ENCODE measurements at places on chromosomes 2 and 18. TPM values are rescaled to one million over a fixed set of nuclear protein-coding genes. Genes with fewer than 3 reads are reported as not detected.

GRCh38 chr18:59778434-59778833 is 81.2 kb upstream of the CCBE1 start:
- DNase-seq, result no peak

The VWA3B gene
- total RNA-seq, result not detected

DNA sequence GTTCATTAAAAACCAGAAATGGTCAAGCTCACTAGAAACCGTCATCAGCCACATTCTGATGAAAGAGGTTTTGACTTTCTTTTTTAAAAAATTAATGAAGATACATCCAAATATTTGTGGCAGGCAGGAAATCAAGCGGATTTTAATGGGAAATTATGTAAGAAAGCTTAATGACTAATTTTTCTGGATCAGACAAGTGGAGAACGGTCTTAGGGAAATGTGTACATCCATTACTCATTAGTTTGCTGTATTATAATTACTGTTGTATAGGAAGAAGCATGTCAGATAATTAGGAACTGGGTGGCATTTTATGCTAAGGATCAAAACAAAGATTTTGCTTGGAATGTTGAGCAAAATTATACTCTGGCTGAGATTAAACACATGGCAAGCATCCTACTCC is 39.4 kb downstream of the AGAP1 start:
- no peak for DNase-seq

The ZSWIM2 gene
- total RNA-seq, result not detected

- no peak for DNase-seq
These were observed 3.8 kb downstream of the EVX2 start for GRCh38 chr2:176079831-176080539.

- no peak for DNase-seq
These were observed 662.6 kb upstream of the FAM98A start for GRCh38 chr2:34261701-34262100.

GRCh38 chr2:127216095-127216494 is 4.0 kb downstream of the CYP27C1 start:
- no peak for DNase-seq

DNA sequence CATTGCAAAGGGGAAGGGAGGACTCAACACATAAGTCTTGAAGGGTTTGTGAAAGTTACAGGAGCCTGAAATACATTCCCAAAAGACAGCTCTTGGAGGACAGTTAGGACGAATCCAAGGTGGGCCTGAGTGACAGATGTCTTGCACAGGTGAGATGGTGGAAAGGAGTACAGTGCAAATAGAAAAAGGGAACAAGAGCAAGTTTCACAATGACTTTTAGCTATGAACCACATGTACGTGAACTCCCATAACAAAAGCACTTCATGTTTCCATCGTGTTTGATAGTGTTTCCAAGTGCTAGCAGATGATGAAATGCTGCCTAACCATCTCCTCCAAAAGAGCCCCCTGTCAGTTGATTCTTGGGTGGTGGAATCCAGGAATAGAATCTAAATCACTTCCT is 1.8 kb downstream of the IL18RAP start:
- no peak for DNase-seq

The RRM2 gene
- total RNA-seq, result 62.0 TPM

GRCh38 chr18:2984703-2985261 is 28.2 kb downstream of the LPIN2 start:
- DNase-seq, result no peak

The SERTAD2 gene
- 21.4 TPM for total RNA-seq

DNA sequence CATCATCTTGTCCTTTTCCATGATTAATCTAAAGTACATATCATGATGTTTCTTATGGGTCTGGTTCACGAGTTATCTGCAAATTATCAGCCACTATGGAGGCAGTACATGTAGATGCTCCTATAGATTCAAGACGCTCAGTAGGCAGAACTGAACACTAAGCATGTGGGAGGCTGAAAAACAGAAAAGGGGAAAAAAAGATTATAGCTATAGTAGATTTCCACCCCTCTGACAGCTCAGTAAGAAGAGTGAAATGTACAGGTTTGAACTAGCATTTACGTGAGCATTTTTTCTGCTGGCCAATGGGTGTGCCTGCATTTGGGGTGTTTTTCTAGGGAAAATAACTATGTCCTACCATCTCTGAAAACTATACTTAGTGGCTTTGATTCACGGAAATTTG is 308.9 kb downstream of the ZEB2 start:
- no peak for DNase-seq

The SERPINB4 gene
- total RNA-seq, result 309 TPM

GRCh38 chr2:202808754-202809153 is 62.8 kb downstream of the ICA1L start:
- no peak for DNase-seq

- DNase-seq, result no peak
These were observed 5.0 kb upstream of the CRYGB start for GRCh38 chr2:208150956-208151355.

GRCh38 chr2:52934323-52934898 is 833.2 kb upstream of the CHAC2 start:
- DNase-seq, result no peak

DNA sequence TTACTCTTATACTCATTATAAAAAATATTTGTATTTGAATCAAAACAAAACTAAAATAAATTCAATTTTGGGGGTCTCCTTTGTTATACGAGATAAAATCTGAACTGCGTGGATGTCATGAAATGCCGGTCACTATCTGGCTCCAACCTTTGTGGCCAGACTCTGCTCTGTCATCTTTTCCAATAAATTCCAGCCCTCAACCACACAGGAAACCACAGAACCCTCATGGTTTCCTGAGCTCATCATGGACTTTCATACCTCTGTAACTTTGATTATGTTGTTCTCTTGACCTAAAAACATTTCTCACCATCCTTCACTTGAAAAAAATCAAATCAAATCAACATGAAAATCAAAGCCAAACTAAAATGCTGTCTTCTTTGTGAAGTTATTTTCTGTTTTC is 724.7 kb downstream of the METTL4 start:
- DNase-seq, result no peak

The TEX44 gene
- not detected for total RNA-seq

The TMEM200C gene
- not detected for total RNA-seq

DNA sequence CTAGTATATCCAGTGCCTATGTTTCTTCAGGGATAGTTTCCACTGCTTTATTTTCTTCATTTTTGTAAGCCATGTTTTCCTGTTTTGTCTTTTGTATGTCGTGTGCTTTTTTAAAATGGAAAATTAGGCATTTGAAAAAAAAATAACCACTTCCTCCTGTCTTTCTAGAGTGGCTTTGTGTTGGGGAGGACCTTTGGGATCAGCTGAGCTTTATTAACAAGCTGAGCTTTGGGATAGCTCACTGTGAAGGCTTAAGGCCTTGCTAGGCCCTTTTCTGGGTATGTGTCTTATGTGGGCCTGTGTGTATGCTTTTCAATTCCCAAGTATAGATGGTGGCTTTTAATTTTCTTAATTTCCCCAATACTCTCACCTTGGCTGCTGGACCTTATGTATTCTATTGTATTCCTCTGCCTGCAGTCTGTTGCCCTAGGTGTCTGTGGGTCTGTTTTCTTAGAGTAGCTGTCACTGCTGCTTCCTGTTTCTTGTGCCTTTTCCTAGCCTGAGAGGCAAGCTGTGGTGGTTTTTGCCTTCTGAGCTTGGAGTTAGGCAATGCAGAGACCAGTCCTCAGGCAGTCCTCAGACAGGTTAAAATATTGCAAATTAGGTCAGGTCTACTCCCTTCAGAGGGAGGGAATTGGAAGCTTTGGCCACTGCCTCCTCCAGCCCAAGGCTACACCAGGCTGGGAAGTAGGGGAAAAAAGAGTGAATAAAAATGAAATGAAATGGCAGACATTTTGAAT is 134.7 kb downstream of the LDLRAD4 start:
- DNase-seq, result no peak

The DSC2 gene
- 393 TPM for total RNA-seq

The C2orf66 gene
- not detected for total RNA-seq

- DNase-seq, result no peak
These were observed 3.7 kb downstream of the ADNP2 start for GRCh38 chr18:80112624-80113248.

The HAAO gene
- total RNA-seq, result 1.5 TPM

The PRKAG3 gene
- total RNA-seq, result not detected

The SRD5A2 gene
- 0.19 TPM for total RNA-seq

- DNase-seq, result no peak
These were observed 42.1 kb upstream of the KCNG2 start for GRCh38 chr18:79755496-79756142.

Data from esophagus squamous epithelium (tissue), 5 donors.